ENCODE measurements at places on chromosomes 12 and 14. TPM values are rescaled to one million over a fixed set of nuclear protein-coding genes. Genes with fewer than 3 reads are reported as not detected.

C12orf50 gene
- not detected for total RNA-seq

- DNase-seq = peak; percentile 59
Observed at GRCh38 chr12:120534703-120535655, 823 bp downstream of the RNF10 start.

- DNase-seq = no peak
Observed at GRCh38 chr12:107475900-107476299, 209.7 kb upstream of the PWP1 start.

- no peak for DNase-seq
Observed at GRCh38 chr12:26564391-26564790, 268.6 kb downstream of the ITPR2 start.

- no peak for DNase-seq
Observed at GRCh38 chr12:100329800-100330199, 27.1 kb upstream of the SLC17A8 start.

DNA sequence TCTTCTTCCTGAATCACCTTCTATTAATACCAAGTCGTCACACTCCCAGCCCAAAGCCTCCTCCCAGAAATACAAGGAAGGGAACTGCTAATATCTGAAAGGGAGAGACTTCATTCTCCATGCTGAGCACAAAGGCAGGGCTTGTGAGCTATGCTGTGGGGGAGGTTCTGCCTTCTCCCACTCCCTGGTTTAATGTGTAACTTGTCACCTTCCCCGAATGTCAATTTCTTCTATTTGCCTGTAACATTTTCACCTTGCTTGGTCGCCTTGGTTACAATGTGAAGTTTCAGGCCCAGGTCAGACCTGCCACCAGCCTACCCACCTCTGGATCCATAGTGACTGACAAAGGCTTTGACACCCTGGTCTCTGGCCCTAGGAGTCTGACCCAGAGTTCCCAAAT is 82.0 kb upstream of the ESRRB start:
- DNase-seq = no peak

DNA sequence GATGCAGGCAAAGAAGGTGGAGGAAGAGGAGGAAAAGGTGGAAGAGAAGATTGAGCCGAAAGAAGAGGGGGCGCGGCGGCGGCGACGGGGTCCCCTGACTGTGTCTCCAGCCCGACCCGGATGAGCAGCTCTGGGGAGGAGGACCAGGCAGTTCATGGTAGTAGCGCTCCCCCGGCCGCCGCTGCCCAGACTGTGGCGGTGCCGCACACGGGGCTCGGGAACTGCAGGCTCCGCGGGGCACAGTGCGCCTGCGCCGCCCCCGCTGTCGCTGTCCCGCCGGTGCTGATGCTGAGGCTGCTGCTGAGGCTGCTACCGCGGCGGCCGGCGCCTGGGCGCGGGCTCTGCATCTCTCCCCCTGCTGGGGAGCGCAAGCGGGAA is at the start of gene KCNH5:
Gene KCNH5 (minus strand): TSS at position 225 of the 378 bp plus-strand sequence. CDS start 272 bp downstream, outside the sequence.
- DNase-seq = peak; percentile 44

- DNase-seq = no peak
Observed at GRCh38 chr14:37508503-37508902, 86.5 kb downstream of the FOXA1 start.

NUAK1 gene
- 38.8 TPM for total RNA-seq

GRCh38 chr12:14714437-14714836 is 18.0 kb upstream of the GUCY2C start:
- no peak for DNase-seq

GRCh38 chr12:45731190-45731775 is 1.8 kb downstream of the ARID2 start:
- DNase-seq = no peak

- DNase-seq = no peak
Observed at GRCh38 chr12:71303199-71303598, 136.4 kb upstream of the LGR5 start.

DNA sequence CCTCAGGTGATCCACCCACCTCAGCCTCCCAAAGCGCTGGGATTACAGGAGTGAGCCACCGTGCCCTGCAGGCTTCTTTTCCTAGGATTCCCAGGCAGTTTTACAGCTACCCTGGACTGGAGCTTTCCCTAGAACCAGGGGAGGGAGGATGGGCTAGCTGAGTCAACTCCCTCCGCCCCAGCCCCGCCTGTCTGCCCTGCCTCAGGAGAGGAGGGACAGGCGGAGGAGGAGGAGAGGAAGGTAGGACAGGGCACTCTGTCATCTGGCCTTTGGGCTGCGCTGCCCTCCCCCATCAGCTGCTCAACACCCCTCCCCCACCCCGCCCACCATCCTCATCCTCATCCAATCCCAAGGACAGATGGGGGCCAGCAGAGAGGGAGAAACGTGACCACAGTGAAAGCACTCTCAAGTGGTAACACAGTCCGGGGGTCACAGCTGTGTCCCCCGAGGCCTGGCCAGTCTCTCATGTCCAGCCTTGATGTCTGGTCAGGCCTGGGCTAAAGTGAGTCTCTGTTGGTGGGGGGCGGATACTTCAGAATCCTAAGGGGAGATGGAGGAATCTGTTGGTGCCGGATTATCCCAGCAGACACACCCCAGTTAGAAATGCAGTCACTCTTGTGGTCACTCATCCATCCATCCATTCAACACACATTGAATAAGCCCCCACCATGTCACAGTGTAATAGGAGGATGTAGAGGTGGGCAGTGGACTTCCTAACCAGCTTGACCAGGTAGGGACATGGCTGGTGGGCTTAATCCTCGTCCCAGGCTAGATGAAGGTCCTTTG is 12.3 kb downstream of the FIGNL2 start:
- DNase-seq = no peak

Data from left ventricle myocardium superior (tissue), 1 donor.